ENCODE measurements at places on chromosomes 16 and 17.
A peak's percentile ranks its signal among the peaks of the same experiment; 100 is the strongest.

GRCh38 chr17:75061618-75062017 is 14.6 kb downstream of the KCTD2 start:
- DNase-seq, result no peak

GRCh38 chr17:50539762-50540559 is 7.0 kb upstream of the SPATA20 start:
- no peak for DNase-seq

DNA sequence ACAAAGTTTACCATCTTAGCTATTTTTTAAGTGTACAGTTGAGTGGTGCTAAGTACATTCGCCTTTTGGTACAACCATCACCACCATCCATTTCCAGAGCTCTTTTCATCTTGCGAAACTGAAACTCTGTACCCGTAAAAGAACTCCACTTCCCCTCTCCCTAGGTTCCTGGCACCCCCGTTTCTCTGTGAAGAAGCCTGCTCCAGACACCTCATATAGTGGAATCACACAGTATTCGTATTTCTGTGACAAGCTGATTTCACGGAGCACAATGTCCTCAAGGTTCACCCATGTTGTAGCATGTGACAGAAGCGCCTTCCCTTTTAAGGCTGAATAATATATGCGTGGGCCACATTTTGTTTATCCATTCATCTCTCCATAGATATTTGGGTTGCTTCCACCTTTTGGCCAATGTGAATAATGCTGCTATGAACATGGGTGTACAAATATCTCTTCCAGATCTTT is 54.2 kb upstream of the MAP3K14 start:
- DNase-seq, result no peak

DNA sequence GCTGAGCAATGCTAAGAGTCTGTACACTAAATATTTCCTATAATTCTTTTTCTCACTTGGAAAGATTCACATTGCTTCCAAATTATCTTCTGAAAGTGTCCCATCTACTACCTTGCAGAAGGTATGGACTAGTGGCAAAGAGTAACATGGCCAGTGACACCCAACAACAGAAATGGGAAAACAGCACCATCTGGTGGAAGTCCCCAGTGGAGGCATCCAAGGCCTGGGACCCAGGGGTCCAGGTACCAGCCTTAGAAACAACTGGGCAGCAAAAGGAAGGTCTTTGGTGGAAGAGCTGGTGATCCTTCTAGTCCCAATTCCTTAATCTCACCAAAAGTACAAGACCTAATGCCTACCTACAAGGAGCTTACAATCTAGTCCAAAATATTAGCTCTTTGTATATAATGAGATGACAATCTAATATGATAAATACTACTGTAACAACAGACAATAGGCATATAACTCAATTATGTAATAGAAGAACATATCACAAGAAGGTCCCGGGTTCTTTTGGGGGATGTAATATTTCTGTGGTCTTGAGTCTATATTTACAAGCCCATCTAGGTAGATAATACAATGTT is 55.3 kb downstream of the SKAP1 start:
- DNase-seq, result peak; percentile 73

DNA sequence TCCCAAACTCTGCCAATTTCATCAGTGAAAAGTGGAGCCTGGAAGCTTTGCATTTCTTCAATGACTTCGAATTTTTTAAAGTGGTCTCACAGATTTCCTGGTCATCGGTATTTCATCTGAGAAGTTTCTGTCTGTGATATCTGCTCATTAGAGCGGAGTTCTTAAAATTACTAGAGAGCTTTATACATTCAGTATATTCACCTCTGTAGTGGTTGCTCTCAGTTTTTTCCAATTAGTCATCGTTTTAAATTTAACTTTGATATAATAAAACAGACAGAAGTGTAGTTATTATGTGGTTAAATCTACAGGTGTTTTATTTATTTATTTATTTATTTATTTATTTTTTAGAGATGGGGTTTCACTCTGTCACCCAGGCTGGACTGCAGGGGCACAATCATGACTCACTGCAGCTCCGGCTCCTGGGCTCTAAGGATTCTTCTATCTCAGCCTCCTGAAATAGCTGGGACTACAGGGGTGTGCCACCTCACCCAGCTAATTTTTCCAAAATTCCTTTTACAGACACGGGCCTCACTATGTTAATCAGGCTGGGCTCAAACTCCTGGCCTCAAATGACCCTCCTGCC is 16.0 kb downstream of the ARHGAP17 start:
- DNase-seq, result no peak

GRCh38 chr16:73792199-73793020 is 504.2 kb upstream of the PSMD7 start:
- no peak for DNase-seq

- no peak for DNase-seq
Observed at GRCh38 chr16:86565644-86566511, 751 bp upstream of the FOXC2 start.

GRCh38 chr16:71915350-71915749 is 20.0 kb downstream of the IST1 start:
- no peak for DNase-seq

DNA sequence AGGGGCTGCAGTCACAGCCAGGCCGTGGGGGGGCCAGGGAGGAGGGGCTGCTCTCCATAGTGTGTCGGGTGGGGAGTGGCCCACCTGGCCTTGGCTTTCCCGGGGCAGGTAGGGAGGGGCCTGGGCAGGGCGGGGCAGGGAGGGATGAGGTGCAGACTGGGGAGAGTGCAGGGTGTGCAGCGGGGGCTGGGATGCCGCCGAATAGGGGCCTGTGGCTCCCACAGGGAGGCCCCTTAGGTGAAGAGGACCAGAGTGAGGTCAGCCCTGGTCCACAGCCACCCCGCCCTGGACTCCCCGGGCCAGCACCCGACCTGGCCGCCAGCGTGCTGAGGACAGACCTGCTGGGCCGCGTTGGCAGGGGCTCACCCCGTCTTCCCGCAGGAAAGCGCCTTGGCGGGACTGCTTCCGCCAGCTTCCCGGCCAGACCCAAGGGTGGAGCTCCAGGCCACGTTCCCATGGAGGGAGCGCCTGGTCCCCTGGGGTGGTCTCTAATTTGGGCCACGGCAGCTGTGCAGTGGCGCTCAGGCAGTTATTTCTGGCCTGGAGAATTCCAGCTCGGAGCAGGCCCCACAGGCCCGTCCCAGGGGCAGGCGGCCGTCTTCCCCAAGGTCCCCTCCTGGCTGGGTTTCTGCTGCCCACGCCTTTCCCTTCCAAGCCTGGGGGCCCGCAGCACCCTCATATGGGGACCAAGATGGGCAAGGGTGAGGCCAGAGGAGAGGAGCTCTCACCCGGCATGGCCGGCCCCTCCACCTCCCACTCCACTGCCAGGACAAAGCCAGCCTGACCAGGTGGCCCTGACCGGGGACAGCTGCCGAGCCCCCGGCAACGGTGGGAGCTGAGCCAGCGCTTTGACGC is 27.9 kb downstream of the CACNA1H start:
- no peak for DNase-seq

DNA sequence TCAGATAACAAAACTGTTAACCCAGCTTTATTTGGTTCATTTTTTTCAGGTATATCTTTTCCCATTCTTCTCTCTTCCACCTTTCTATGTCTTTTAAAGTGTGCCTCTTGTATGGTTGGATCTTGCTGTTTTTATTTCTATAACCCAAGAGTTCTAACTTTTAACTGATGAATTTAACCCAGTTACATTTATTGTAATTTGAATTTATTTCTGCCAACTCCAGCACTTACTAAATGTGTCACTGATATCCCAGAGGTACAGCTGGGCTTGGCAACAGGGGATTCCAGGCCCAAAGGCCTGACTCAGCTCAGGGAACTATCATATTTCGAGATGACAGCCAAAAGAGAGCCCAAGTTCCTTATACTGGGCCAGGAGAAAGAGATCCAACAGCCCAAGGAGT is 200.1 kb downstream of the GSG1L start:
- DNase-seq, result no peak

DNA sequence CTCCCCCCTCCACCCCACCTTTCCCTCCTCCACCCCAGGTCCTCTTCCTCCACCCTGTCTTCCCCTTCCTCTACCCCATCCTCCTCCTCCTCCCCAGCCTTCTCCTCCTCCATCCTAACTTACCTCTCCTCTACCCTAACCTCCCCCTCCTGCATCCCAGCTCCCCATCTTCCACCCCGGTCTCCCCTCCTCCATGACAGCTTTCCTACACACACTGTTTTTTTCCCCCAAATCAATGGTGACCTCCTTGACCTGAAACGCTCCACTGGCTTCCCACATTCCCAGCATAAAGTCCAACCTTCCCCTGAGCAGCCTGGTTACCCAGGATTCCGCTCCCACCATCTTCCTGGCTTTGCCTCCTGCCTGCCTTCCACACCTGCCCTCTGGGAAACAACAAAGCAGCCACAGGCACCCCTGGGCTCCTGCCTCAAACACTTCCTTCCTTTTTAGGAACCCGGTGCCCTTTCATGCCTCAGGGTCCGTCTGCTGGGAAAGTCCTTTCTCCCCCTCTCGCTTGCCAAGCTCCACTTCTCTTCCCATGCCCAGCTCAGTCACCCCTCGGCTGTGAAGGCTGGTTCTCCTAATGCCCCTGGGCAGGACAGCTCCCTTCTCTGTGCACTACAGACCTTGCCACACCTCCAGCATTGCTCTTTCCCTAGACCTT is 2.1 kb downstream of the RGS9 start:
- DNase-seq, result no peak

Data from HEK293T (cell line).